Activated CD4-positive, alpha-beta memory T cell treated with anti-CD3 and anti-CD28 coated beads for 36 hours (primary cell): ENCODE measurements at places on chromosomes 12 and 14. TPM values are rescaled to one million over a fixed set of nuclear protein-coding genes. Genes with fewer than 3 reads are reported as not detected.

DNA sequence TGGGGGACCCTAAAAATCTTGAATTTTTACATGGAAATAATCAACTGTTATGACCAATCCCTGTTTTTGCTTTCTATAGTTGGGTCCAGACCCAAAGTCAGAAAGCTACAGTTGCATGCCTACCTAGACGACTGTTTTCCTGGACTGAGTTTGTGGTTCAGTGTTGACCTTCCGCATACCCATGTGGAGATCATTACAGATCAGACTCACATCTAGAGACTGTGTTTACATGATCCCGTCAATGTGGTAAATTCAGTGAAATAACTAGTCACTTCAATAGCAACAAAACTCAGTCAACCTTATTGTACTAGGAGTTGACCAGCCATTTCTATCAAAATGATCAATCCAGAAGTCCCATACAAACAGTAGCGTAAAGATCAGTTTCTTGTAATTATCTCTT is 257.6 kb downstream of the EGLN3 start:
- DNase-seq, result no peak

The SERPINA6 gene
- total RNA-seq, result not detected

DNA sequence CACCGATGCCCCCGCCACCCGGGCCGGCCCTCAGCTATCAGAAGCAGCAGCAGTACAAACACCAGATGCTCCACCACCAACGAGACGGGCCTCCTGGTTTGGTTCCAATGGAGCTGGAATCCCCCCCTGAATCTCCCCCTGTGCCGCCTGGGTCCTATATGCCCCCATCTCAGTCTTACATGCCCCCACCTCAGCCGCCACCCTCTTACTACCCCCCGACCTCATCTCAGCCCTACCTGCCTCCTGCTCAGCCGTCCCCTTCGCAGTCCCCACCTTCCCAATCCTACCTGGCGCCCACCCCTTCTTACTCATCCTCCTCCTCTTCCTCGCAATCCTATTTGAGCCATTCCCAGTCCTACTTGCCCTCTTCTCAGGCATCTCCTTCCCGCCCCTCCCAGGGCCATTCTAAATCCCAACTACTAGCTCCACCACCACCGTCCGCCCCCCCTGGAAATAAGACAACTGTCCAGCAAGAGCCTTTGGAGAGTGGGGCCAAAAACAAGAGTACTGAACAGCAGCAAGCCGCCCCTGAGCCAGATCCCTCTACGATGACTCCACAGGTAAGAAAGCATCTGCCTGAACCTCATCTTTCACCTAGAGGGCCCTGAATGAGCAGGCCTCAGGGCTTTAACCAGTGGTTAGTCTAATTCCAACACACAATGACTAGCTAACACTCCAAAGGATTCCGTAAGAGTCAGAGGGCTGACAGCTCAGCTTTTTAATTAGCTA is 851 bp downstream of the YLPM1 start:
- peak; percentile 49 for DNase-seq

The KRT73 gene
- total RNA-seq, result 0.19 TPM

The DCAF4 gene
- 13.6 TPM for total RNA-seq

GRCh38 chr12:80212938-80213645 is 113.8 kb downstream of the OTOGL start:
- DNase-seq, result no peak

DNA sequence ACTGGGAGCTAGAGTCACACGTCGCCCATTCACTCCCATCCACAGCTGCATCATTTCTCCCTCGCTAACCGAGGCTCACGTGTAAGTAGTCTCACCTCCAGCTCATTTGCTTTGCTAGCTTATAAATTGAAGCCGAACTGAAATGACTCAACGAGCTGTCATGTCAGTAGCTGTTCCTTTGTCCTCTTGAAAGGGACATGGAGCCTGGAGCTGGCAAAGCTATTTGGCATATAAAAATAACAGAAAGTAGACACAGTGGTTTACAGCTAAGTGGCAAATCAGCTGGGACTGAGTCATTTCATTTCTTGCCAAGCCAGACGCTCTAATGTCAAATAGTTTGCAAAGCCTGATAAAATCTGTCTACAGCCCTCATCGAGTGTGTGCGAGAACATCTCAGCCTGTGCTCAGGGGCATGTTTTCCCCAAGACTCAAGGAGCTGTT is 114.4 kb upstream of the TMEM233 start:
- DNase-seq, result no peak

DNA sequence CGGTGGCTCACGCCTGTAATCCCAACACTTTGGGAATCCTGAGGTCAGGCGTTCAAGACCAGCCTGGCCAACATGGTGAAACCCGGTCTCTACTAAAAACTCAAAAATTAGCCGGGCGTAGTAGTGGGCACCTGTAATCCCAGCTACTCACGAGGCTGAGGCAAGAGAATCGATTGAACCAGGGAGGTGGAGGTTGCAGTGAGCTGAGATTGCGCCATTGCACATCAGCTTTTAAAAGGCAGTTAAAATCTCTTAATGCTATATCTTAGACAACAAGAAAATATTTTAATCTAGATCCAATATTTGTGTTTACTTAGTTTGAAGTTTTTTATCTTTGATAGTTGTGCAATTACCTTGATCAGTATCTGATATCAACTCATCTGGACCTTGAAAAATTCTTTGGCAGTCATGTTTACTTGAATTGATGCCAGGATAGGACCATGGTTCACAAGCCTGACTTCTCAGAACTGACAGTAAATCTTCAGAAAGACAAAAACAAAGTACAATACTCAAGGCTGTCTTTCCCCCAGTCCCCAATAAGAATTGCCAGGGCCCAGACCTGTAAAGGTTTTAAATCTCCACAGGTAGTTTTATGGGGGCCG is 135.0 kb upstream of the AEBP2 start:
- no peak for DNase-seq

The CIROP gene
- not detected for total RNA-seq

- no peak for DNase-seq
These were observed 14.0 kb upstream of the LYZ start for GRCh38 chr12:69334158-69334557.

GRCh38 chr12:6285532-6286306 is 24.8 kb upstream of the PLEKHG6 start:
- no peak for DNase-seq

- DNase-seq, result no peak
These were observed 186.5 kb upstream of the HMGA2 start for GRCh38 chr12:65637774-65638173.

DNA sequence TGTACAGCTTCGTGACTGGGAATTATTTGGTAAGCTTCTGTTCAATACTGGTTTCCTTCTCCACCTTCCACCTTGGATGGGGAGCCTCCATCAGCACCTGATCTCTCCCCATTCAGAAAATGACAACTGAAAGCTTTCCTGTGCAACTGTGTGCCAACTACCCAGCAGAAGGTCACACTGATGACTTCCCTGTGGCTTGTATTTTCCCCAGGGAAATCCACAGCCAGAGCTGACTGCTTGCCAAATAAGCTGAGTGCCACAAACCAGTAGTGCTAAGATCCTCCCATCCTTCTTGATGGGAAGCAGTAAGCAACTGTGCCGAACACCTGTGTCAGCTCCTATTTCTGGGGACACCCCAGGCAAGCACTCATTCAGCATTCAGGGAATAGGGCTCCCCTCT is 257.2 kb upstream of the SOX5 start:
- no peak for DNase-seq

DNA sequence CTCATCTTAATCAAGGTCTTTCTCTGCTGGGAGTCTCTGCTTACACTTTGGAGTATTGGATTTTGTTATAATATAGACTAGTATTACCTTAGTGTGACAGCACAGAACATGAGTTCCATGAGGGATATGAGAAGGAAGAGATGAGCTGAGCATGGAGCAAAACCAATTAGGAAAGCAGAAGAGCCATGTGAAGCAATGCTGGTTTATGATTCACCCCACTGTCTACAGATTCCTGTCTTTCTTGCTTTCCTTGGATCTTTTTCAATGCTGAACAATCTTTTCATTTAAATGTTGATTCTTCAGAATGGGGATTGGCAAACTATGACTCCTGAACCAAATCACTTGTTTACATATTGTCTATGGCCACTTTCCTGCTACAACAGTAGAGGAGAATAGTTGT is 70.4 kb upstream of the KITLG start:
- DNase-seq, result no peak

GRCh38 chr14:52875707-52876106 is 75.1 kb downstream of the FERMT2 start:
- DNase-seq, result no peak
